Stimulated activated CD8-positive, alpha-beta memory T cell treated with anti-CD3 and anti-CD28 coated beads, Interleukin-4, amount 100 ng/mL, for 4 hours (primary cell): ENCODE measurements at places on chromosomes 12 and 14.

DNA sequence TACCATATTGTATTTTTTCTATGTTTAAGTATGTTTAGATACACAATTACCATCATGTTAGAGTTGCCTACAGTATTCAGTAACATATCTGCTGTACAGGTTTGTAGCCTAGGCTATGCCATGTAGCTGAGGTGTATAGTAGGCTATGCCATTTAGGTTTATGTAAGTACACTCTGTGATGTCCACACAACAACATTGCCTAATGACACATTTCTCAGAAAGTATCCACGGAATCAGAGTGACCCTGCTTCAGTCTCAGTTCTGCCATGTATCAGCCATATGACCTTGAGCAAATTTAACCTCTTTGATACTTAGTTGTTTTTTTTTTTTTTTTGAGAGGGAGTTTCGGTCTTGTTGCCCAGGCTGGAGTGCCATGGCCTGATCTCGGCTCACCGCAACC lies 12.7 kb downstream of the SUSD6 start:
- DNase-seq, result no peak

DNA sequence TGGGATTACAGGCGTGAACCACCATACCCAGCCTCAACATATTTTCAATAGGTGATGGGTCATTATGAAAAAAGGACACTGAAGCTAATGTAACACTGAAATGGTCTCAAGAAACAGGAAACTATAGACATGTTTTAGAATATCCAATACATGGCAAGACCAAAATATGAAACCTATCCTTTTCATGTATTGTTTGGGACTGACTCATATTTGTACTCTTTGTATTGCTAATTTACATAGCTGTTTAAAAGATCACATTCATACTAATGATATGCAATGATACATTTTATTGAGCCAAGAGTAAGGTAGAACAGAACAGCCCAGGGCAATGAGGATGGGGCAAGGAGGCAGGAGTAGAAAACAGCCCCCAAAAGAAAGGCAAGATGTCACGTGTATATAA lies 32.6 kb downstream of the RESF1 start:
- DNase-seq, result no peak

- no peak for DNase-seq
Observed at GRCh38 chr12:52791271-52792184, 4.4 kb downstream of the KRT3 start.

DNA sequence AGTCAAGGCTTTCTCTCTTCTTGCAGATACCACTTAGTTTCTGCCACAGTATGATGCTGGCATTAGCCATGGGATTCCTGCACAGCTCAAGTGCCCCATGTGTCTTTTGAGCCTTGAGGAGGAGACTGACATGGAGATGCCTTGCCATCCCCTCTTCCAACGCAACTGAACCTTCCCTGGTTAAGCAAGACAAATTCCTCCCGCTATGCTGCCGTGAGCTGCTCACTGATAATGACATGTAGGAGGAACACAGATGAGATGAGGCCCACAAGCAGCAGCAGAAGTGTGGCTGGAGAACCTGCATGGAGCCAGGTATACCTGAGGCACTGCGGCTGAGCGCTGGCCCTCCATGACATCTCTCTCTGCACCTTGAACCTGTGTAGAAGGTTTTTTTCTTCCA lies 15.4 kb upstream of the PPP1R1A start:
- DNase-seq, result no peak

- no peak for DNase-seq
Observed at GRCh38 chr14:104262515-104263514, 124.4 kb downstream of the KIF26A start.

- no peak for DNase-seq
Observed at GRCh38 chr12:41743835-41744234, 400.8 kb downstream of the GXYLT1 start.

DNA sequence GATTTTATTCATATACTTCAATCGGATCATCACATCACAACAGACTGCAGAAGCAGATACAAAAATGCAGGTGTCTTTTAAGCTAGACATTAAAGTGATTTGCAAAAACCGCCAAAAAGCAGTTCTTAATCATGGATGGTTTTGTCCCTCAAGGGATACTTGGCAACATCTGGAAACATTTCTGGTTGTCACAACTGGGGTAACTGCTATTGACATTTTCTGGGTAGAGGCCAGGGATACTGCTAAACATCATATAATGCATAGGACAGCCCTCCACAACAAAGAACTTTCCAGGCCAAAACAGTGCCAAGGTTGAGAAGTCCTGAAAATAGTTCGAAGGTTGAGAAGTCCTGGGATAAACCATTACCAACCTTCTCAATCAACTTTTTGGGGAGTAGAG lies 101.8 kb upstream of the BBS10 start:
- DNase-seq, result no peak

- no peak for DNase-seq
Observed at GRCh38 chr14:102027951-102028350, 58.9 kb downstream of the HSP90AA1 start.

DNA sequence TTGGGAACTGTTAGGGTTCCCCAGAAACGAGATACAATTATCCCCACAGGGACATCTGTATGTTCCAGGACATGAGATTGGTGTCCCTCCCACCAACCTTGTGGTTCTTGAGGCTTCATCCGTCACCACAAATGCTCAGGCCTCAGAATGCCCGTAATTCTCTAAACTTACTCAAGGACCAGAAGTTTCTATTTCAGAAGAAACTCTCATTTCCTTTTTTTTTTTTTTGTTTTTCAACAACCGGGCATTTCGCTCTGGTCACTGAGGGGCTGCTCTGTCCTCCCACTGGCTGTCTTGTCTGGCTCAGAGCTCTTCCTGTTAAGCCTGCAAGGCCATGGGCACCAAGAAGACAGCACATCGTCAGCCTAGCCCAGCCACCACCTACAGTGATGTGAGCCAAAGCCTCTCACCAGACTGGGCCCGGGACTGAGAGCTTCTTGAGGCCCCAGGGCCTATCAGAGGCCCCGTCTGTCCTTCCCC lies 36.2 kb downstream of the VDR start:
- no peak for DNase-seq

- no peak for DNase-seq
Observed at GRCh38 chr14:57038689-57039088, 228.4 kb upstream of the OTX2 start.

DNA sequence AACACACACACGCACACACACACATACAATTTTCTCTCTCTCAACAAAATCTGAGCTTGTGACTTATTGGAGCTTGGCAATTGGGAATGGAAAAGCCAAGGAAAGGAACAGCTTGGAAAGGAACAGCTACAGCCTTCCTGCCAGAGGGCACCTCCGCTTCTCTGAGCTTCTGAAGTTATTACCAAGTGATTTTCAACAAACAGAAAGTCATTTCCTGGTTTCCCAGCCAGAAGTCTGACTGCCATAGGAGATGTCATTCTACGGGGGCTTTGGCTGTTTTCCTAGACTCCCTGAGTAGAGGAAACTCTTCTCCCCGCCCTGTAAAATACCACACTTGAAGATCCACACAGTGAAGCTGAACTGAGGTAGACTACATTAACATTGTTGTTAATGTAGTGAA lies 198.3 kb downstream of the CFAP54 start:
- no peak for DNase-seq

GRCh38 chr12:113634982-113635381 lies 163.3 kb upstream of the LHX5 start:
- DNase-seq, result no peak

GRCh38 chr14:104086210-104086660 lies 735 bp downstream of the ASPG start:
- DNase-seq, result no peak

- DNase-seq, result no peak
Observed at GRCh38 chr12:15227004-15227679, 5.9 kb upstream of the RERG start.

GRCh38 chr14:67514650-67515385 lies 18.3 kb upstream of the PLEKHH1 start:
- no peak for DNase-seq

- no peak for DNase-seq
Observed at GRCh38 chr14:22517117-22517720, 71.8 kb downstream of the DAD1 start.

DNA sequence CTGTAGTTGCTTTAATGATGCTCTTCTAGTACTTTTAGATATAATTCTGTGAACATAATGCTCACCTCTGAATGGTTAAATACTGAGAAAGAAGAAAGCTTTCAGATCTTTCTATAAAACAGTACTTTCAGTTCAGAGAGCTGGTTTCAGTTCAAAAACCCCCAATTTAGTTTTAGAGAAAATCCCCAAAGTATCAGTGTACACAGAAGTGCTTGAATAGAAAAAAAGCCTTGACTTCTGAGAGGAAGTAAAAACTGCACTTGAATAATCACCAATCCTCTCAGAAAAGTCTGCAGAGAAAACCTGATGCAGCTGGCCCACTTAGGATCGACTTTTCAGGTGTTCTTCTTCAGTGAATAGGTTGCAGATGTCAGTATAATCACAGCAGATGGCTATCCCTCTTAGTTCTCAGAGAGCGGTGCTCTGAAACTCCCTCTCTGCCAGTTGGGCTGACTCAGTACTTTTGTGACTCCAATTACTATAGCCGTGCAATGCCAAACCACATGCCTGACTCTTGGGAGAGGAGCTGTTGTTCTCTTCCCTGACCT lies 616.3 kb downstream of the LRFN5 start:
- no peak for DNase-seq

DNA sequence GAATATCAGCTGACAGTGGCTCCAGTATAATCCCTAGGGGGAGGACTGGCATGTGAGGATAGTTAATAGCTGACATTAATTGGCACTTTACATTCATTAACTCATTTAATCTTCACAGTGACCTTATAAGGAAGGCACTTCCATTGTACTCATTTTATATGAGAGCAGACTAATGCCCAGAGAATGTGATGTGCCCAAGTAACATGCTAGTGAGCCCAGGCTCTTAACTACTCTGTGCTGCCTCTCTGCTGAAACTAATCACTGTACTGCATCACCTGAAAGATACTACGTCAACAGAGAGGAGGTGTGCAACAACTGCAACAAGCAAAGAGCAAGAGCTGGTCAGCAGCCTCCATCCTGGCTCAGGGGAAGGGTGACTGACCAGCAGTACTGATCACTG lies 40.1 kb downstream of the GALNT4 start:
- DNase-seq, result no peak

DNA sequence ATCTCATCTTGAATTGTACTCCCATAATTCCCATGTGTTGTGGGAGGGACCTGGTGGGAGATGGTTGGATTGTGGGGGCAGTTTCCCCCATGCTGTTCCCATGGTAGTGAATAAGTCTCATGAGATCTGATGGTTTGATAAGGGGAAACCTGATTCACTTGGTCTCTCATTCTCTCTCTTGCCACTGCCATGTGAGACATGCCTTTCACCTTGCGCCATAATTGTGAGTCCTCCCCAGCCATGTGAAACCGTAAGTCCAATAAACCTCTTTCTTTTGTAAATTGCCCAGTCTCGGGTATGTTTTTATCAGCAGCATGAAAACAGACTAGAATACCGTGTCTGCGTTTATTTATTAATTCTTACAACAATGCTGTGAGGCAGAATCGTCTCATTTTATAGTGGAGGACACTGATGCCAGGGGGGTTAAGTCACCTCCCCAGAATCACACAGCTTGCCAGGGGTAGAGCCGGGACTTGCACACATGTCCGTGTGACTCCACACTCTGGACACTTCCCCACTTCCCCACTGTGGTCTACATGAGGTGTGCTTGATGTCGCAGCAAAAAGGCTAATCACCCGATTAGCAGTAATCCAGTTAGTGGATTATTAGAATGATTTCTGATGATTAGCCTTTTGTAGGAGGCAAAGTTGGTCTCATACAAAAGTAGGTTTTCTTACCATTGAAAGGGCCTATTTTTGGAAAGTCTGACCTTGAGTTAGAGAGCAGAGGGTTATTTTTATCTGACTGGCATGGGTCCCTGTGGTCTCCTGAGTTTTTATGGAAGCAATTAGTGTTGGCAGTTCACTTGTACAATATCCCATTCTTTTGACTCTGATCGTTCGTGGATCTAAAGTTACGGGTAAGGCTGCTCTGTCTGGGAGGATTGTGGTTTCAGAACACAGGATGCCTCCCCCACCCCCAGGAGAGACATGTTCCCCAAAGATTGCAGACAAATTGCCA lies 47.4 kb upstream of the BCL7A start:
- no peak for DNase-seq

DNA sequence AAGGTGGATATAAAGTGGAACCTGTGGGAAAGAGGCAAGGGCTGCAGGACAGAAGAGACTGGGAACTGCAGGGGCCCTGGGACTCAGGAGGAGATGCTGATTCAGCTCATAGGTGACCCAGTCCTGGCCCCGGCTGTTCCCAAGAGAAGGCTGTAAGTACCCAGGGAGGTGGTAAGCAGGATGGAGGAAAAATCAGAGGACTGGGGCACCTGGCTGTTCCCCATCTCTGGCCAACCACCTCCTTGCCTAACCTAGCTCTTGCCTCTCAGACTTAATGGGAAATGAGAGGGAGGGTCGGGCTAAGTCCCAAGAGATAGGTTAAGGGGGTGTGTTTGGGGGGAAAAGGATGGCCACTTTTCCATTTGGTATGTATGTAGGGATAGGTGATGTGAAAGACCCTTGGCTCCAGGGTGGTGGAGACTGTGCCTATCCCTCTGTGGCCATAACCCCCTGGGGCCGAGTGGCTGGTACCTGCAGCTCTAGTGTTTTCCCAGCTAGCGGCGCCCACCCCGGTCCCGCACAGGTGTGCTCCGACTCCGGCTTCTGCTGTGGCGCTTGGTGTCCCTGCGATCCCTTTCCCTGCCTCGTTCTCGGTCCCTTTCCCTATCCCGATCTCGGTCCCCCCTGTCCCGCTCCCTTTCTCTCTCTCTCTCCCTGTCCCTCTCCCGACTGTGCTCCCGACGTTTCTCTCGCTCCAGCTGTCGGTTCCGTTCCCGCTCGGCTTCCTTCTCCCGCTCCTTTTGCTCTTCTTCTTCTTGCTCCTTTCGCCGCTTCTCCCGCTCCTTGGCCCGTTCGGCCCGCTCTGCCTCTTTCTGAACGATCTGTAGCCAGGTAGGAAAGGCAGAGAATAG lies 1.6 kb upstream of the CDH24 start:
- DNase-seq, result no peak

DNA sequence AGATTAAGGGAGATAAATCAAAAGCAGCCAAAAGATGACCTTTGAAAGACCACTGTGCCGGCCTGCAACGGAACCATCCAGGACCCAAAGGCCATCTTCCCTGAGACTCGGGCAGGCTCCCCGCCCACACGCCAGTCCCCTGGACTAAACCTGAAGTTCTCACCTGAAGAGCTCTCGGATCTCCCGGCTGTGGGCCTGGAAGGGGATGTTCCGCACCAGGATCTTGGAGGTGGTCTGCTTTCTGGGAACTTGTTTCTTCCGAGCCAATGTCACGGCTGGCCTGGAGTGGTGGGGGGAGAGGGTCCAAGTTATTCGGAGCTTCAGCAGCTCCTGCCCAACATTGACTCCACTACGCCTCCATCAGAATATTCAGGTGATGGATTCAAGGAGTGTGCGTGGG lies 51.3 kb downstream of the RBM19 start:
- DNase-seq, result no peak

GRCh38 chr14:93108105-93108504 lies 7.6 kb downstream of the ITPK1 start:
- DNase-seq, result no peak
